ENCODE measurements at places on chromosomes 1 and 21.

- DNase-seq, result no peak
These were observed 109.8 kb downstream of the TYW3 start for GRCh38 chr1:74842726-74843125.

DNA sequence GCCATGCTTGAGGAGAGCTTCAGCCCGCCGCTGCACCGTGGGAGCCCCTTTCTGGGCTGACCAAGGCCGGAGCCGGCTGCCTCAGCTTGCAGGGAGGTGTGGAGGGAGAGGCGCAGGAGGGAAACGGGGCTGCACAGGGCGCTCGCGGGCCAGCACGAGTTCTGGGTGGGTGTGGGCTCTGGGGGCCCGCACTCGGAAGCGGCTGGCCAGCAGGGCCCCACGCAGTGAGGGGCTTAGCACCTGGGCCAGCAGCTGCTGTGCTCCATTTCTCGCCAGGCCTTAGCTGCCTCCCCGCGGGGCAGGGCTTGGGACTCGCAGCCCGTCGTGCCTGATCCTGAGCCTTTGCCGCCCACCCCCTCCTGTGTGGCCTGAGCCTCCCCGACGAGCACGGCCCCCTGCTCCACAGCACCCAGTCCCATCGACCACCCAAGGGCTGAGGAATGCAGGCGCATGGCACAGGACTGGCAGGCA lies 1554.0 kb downstream of the KCNT2 start:
- DNase-seq, result no peak

DNA sequence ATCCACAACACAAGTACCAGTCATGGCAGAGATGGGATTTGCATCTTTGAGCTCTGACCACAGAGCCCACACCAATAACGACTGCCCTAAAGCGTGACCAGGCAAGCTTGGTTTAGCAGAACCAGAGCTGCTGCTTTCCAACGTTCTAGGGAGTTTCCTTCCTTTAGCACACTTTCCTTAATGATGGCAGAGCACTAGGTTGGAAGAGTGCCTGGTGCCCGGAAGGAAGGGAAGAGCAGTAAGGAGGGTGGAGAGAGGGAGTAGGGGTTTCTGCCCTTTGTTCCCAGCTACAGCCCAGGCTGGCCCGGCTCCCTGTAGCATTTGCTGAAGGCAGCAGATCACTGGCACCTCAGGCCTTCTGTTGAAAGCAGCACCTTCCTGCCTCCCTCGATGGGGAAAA lies 6.1 kb upstream of the EVA1C start:
- DNase-seq, result no peak

- no peak for DNase-seq
These were observed 10.6 kb downstream of the RXRG start for GRCh38 chr1:165434281-165434680.

GRCh38 chr1:151852733-151853132 lies 779 bp downstream of the THEM5 start:
- DNase-seq, result no peak

- no peak for DNase-seq
These were observed 18.1 kb upstream of the CGN start for GRCh38 chr1:151493042-151493441.

- DNase-seq, result no peak
These were observed 83.8 kb downstream of the GON4L start for GRCh38 chr1:155773221-155773620.

DNA sequence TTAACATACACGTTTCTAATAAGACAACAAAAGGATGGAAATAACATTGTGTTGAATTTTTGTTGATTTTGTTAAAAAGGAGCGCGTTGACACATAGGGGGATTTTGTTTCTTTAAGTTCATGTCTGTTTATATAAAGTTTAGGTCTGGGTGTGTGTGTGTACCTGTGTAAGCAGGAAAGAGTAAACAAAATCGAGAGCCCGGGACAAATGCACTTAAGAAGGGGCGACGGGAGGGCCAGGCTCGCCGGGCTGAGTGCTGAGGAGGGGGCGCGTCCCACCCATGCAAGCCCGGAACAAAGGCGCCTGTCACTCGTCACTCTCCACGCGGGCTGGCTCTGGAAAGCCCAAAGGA lies 28.8 kb upstream of the TRIM17 start:
- no peak for DNase-seq

DNA sequence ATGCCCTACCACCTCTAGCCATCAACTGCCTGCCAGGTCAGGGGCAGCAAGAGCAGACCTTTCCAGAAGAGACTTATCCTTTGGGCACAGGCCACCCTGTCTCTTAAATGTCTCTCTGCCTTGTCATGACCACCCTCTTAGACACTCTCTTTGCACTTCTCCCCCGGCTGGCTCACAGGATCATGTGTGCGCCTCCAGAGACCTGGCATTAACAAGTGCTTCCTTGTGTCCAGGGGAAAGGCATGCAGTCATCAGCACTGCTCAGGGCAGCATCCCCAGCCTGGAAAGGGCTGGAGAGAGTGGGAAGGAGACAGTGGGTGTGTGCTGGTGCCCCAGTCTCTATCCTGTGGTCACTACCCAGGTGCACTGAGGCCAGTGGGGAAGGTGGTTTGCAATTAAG lies 85.2 kb upstream of the TLR5 start:
- DNase-seq, result no peak

DNA sequence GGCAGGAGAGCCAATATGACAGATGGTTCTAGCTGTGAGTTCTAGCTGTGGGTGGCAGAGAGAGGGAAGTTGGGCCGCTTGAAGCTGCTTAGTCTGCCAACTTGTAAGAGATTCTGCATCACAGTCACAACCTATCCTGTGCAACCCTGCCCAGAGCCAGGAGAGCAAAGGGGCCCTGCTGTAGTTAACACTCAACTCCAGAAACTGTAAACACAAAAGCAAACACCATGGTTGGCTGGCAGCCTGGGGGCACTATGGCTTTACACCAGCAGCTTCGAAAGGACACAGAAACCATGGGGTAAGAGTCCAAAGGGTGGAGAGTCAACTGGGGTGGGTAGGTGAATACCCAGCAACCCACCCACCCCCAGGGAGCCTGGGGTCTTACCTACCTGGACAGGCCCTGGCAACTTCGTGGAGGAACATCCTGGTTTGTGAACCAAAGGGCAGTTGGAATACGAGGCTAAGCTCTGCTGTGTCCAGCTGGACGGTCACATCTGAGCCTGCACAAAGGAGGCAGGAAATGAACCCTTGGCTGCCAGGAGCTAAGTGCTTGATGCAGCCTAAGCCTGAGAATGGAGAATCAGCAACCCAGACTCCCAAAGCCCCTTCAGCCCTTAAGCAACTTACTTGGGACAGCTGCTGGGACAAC lies 6.4 kb downstream of the INPP5B start:
- peak; percentile 53 for DNase-seq

- DNase-seq, result no peak
These were observed 341.5 kb downstream of the VAV3 start for GRCh38 chr1:107623431-107623830.

GRCh38 chr1:41860771-41861170 lies 58.0 kb downstream of the HIVEP3 start:
- no peak for DNase-seq

DNA sequence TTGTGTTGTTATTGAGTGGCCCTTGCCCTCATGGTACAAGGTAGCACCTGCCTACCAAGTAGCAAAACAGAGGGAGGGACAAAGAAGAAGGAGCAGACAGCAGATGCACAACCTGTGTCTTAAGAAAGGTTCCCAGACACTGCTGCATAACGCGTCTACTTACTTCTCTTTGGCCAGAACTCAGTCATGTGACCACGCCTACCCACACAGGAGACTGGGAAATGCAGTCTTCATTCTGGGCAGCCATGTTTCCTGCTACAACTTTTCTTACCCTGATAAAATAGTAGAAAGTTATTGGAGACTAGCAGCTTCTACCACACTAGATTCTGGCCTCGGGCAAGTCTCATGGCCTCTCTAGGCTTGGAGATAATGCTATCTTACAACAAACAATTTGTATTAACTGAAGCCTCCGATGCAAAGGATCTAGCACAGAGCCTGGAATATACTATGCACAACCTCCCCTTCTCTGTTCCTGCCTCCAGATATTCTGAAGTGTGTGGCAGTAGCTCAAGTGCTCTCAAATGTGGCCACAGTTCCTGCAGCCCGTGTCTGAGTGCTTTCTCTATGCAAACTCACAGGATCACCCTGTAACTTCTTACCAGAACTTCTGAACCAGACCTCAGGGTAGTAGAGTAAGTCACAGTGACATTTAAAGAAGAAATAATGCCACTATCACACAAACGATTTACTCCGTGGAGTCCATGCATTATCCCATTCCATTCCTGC lies 34.1 kb upstream of the BTG2 start:
- no peak for DNase-seq

DNA sequence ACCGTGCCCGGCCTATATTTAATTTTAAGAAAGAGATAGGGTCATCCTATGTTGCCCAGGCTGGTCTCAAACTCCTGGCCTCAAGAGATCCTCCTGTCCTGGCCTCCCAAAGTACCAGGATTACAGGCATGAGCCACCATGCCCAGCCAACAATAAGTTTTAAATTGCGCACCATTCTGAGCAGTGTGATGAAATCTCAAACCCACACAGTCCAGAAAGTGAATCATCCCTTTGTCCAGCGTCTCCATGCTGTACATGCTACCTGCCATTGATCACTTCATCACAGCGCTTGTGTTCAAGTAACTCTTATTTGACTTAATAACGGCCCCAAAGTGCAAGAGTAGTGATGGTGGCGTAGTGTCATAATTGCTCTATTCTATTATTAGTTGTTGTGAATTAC lies 75.4 kb downstream of the APP start:
- DNase-seq, result no peak

- no peak for DNase-seq
These were observed 993 bp upstream of the DSCAM start for GRCh38 chr21:40847951-40848350.

GRCh38 chr1:156803086-156803851 lies 13.4 kb downstream of the SH2D2A start:
- no peak for DNase-seq

DNA sequence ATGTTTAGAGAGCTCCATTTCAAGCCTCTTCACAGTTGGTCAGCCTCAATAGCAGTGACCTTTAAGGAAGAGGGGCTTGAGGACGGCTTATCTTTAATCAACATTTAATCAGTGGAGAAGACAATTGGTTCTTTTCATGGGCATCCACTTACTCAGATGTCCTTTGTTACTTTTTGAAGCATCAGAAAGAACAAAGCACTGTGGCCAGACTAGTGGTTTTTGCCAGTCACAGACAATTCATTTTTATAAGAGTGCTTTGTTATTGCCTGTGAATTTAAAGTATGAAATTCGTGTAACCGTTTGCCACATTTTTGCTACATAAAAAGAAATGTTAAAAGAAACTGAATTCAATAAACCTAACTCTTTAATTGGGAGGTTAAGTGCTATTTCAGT lies 222.8 kb downstream of the TPR start:
- DNase-seq, result no peak

DNA sequence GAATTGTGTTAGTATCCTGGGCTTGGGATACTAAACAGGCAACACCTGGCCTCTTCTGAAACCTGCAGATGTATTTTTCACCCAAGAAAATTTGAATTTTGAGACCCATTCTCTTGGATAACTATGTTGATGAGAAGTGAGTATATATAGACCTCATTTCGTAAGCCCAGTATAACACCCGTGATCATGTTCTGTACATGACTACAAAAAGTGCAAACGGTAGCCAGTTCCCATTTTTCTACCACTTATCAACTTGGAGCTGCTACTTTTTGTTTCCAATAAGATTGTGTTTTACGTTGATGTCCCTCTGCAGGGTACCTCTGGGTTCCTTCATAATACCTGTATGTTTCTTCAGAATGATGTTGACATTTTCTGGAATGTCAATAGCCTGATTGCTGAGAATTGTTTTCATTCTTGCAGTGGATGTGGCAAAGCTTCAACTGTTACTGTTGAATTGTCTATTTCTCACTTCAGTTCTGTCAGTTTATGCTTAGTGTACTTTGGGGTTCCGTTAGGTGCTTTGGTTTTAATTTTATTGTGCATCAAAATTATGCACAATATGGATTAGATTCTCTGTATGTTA lies 48.1 kb downstream of the ZFYVE9 start:
- no peak for DNase-seq

- DNase-seq, result peak; percentile 48
These were observed at the start of gene S100A16 for GRCh38 chr1:153612755-153613331. TSS of gene S100A16 (minus strand) at chr1:153613137. CDS start at chr1:153608151, 4,986 bp downstream.

- no peak for DNase-seq
These were observed 23.1 kb downstream of the ZMYND12 start for GRCh38 chr1:42432714-42433113.

DNA sequence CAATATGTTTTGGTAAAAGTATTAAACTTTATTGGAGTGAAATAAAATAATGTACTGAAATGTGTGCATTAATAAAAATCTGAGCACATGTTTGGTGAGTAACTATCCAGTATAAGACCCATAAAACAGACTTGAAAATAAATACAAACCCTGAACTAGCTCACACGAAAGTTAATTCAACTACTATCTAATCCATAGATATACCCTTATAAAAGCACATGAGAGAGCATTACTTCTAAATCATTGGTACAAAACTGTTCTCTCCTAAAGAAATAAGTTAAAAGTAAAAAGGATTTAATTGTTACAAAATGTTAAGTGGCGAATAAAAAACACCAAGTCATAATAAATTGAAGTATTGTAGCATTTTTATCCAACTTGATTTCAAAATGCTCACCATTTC lies 295.6 kb downstream of the PTPRC start:
- DNase-seq, result no peak

DNA sequence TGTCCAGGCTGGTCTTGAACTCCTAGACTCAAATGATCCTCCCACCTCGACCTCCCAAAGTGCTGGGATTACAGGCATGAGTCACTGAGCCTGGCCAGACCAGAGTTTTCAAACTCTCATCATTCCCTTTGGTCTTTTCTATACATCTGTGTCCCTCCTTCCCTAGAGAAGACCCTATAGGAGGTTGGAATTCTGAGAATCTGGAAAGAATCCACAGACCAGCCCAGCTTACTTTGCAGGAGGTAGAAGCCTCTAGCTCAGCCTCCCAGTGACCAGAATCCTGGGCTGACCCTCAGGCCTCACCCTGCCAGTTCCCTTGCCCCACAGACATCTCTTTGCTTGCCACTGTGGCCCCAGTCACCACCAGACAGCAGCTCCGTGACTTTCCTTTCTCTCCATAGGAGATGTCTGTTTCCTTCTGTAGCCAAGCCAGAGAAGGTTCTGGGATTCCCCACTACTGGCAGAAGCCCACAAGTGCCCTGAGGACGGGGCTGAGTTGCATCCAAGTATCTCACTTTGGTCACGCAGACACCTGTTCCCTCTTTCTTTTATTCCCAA lies 34.7 kb upstream of the KHDRBS1 start:
- no peak for DNase-seq

DNA sequence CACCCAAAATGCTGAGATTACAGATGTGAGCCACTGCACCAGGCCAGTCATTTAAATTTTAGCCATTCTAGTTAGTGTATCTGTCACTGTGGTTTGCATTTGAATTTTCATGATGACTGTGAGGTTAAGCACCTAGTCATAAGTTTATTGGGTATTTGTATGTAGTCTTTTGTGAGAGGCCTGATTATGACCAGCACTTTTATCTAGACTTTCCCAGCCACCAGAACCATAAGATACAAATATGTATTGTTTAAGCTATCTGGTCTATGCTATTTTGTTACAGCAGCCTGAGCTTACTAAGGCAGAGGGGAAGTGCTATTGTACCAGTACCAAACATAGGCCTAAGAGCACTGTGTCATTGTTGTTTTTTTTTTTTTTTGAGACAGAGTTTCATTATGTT lies 19.9 kb upstream of the DNAJC6 start:
- no peak for DNase-seq

- no peak for DNase-seq
These were observed 28.1 kb downstream of the KCNA10 start for GRCh38 chr1:110490791-110491451.
